ENCODE measurements at places on chromosomes 11 and 22.

- DNase-seq: peak; percentile 1
Observed at GRCh38 chr11:1090600-1091331, 16.1 kb downstream of the MUC2 start.

- no peak for DNase-seq
Observed at GRCh38 chr11:33734441-33735270, 1.6 kb downstream of the CD59 start.

DNA sequence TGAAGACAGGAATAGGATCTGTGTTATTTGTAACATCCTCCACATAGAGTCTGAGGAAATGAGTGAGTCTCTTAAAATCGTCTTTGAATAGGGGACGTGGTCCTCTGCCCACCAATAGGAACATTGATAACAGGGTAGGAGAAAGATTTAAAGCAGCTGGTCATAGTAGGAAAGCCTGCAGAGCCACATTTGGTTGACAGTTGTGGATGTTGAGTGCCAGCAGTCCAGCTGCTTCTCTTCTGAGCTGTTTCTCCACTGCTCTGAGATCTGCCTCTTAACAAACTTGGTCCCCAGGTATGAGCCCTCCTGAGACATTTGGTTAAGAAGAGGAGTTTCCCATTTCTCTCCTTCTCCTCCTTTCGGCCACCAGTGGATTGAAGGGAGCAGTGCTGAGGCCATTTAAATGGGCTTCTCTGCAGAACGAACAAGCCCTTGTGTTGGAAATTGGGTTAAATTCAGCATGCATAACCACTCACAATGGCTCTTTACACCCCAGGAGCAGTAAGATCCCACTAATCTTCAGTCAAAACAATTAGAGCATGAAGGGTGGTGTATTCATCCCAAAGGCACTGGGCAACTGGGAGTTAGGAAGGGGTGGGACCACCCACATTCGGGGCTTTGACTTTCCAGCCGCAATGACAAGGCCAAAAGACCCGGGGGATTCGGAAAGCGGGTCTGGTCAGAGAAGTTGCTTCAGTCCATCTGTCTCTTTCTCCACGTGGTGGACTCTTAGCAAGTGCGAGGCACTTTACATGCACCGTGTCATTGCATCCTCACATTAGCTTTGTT lies 32.3 kb downstream of the MIAT start:
- no peak for DNase-seq

DNA sequence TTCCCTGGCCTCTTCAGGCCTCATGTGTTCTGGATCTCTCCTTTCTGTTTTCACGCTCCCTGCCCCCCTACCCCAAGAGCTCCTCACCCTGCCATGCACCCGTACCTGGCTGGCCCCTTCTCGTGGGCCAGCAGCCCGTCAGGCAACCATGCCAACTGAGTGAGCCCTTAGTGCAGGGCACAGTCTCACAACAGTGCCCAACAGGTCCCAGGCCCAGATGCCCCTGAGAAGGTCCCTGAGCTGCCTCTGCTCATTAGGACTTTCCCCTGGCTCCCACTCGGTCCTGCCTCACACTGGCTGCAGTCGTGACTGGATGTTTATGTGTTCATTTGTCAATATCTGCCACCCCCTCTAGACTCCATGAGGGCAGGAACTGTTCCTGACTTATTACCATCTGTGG lies 44.8 kb upstream of the IGSF9B start:
- DNase-seq: no peak

DNA sequence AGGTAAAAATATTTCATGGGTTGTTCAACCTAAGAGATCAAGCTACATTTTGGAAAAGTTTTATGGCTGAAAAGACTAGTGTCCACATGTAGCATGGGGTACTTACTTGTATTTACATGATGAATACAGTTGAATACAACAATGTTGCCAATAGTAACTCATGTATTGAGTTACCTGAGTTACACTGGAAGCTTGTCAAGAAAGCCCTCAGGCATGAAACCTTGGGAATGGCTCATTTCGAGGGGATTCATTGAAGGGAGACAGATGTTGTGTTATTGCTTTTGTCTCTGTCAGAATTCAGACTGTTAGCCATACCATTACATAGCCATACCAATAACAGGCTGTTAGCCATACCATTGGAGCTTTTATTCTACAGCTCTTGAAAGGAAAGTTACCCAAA lies 9.2 kb downstream of the OR51F2 start:
- DNase-seq: no peak

DNA sequence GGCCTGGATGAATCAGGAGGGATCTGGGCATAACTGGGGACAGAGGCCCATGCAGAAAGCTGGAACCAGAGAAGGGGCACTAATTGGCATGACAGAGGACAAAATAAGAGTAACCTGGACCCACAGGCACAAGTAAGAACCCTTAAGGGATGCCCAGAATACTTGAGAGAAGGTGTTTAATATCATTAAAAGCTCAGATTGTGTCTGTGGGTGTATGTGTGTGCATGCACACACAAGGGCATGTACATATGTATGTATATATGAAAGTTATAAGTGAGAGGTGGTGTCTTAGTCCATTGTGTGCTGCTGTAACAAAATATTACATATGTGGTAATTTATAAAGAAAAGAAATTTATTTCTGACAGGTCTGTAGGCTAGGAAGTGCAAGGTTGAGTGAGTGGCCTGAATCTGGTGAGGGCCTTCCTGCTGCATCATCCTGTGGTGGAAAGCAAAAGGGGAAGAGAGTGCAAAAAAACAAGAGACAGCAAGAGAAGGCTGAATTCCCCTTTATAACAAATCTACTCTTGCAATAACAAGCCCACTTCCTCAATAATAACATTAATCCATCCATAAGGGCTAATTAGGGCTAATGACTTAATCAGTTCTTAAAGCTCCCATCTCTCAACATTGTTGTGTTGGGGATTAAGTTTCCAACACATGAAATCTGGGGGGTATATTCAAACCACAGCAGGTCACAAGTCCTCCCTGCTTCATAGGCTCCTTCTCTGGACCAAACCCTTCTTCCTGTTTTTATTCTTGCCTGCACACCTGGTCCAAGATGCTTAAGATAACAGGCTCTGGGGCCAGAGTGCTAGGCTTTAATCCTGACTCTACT lies 68.3 kb upstream of the POU2AF2 start:
- DNase-seq: no peak

- no peak for DNase-seq
Observed at GRCh38 chr11:102614485-102614884, 10.6 kb downstream of the MMP20 start.

- no peak for DNase-seq
Observed at GRCh38 chr22:24985826-24986214, 33.3 kb downstream of the KIAA1671 start.

GRCh38 chr11:48074425-48075181 lies 94.2 kb downstream of the PTPRJ start:
- DNase-seq: no peak

DNA sequence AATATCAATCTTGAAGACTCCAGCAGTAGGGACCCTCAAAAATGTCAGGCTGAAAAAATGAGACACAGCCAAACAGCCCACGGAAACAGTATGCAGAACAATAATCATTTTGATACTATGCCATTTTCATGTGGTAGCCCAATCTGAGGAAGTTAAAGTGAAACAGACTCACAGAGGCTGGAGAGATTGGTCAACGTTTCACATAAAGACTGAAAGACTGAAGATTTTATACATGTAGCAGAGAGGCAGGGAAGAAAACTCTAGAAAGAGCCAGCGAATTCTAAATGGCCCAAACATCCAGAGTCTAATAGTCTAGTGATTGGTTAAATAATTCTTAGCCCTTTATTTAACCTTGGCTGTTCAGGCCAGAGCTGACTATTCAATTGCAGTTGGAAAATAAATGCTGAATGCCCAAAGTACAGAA lies 49.4 kb downstream of the MAML2 start:
- no peak for DNase-seq

DNA sequence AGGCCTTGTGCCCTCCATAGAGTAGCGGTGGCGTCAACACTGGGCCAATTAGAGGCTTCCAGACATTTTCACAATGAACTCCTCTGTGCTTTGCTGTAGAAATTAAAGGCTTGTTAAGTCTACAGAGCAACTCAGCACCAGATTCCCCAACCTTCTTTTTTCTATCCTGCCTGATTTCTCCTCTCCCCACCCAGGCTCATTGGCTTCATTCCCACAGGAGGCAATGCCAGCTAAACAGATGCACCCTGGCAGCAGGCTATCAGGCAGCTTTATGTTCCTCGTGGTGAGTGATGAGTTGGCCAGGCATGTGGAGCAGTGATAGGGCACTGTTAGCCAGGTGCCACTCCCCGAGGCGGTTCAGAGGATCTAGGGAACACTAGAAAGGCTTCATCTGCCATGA lies 4.8 kb downstream of the DIXDC1 start:
- no peak for DNase-seq

- DNase-seq: no peak
Observed at GRCh38 chr11:130180491-130180890, 20.9 kb downstream of the ST14 start.

- no peak for DNase-seq
Observed at GRCh38 chr22:44591146-44591790, 93.2 kb upstream of the RTL6 start.

DNA sequence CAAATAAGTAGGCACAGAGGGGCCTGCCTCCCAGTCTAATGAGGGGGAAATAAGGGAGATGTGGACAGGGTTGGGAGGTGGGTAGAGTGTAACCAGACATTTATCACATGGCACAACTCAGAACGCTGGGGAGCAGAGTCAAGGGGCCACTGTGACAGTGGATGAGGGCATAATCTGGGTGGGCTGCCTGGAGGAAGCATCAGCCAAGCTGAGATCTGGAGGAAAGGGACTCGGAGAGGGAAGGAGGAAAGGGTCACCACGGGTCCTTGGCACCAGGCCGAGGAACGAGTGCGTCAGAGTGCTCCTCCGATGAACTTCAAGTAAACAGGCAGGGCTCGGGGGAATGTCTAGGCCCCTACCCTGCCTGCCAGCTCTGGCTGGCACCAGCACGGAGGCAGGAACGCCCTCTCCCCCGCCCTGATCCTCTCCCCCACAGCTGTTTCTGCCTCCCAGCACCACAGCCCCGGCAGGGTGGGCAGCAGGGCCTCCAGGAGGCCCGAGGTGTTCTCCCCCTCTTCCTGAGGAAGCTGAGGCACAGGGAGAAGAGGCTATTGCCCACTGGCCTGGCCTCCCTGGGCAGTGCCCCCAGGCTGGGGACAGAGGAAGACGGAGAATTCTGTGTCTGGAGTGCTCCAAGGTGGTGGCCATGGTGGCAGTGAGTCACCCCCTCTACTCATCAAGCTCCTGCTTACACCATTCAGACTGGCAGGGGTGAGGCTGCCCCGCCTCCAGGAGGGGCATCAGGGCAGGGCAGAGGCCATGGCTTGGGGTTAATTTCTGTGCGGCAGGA lies 4.2 kb downstream of the ALDH3B1 start:
- DNase-seq: no peak

DNA sequence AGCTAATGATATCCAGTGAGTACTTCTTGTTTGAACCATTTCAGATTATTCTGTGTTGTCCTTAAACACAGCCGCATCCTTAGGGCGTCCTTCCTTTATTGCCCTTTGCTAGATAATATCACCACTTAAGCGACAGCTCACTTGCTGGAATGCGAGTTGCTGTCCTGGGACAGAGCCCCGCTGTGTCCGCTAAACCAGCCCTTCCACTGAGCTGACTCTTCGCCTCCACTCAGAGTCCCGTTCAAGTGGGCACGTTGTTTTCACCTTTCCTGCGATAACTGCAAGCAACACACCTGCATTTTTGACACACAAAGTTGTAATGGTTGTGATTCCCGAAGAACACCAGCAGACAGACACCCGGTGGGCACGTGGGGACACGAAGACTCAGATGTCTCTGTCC lies 140.0 kb downstream of the TBC1D22A start:
- no peak for DNase-seq

GRCh38 chr11:107756553-107756952 lies 44.7 kb upstream of the SLN start:
- DNase-seq: no peak

DNA sequence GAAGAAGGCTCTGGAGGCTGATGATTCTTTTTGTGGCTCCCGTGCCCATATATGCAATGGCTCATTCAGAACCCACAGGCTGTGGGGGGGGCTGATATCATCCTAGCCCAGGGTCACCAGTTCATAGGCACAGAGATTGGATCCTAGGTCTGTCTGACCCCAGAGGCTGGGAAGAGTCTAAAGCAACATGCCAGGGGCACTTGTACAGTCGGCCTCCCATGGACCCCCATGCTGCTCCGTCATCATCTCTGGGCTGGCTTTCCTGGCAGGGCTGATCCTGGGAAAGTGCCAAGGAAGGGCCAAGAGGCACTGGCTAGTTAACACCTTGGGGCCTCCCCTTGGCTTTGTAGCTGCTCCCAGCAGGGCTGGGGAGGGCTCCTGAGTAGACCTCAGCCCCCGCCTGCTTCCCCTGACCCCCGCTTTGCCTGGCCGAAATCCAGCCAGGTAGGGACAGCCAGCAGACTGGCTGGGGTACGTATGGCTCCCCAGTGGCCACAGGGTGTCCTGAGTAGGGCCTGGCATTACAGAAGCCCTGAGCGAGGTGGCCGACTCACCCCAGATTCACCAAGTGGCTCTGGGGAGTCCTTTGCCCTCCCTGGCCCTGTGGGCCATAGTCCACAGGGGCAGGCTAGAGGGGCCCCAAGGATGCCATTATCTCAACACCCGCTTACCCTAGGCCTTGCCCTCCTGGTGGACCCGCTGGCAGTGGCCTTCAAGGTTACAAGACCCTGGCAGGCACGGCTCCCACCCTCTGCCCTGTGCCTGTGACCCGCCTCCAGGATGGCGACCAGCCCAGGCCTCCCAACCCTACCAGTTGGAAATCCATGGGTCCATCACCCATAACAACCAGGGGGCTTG lies 22.5 kb downstream of the FADS3 start:
- no peak for DNase-seq

GRCh38 chr22:47474895-47475294 lies 712.4 kb downstream of the TBC1D22A start:
- DNase-seq: no peak

DNA sequence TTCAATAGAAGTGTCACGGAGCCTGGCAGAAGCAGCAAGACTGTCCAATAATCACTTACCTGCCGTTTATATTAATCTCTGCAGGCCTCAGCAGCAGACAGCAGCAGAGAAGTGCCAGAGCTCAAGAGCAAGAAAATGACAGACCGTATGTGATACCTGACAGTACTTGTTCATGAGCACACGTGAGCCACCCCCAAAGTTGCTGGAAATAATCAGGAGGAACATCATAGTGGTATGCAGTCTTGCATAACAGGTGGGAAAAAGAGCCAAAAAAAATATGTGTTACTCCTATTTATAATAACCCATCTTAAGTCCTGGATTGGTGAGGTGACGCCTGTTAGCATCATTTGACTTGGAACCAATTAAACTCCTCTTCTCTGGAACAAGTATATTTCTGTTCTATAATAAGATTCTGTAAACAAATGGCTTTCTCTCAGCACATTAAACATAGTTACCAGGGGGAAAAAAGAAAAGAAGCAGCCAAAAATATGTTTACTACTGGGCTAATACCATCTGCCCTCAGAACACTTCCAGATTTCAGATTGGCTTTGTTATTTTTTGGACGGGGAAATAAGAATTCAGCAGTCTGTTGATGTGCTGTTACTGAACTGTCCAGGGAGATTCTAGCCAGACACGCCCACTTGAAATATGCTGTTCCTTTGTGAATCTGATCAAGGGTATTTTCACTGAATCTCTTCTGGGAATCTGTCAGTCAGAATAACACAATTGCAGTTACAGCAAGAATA lies 7.9 kb upstream of the SLN start:
- no peak for DNase-seq
